ENCODE measurements at places on chromosomes 6 and 20. TPM values are rescaled to one million over a fixed set of nuclear protein-coding genes. Genes with fewer than 3 reads are reported as not detected.

The LY6G6D gene
- polyA plus RNA-seq, result not detected

The NMBR gene
- polyA plus RNA-seq, result not detected

The CABLES2 gene
- polyA plus RNA-seq, result 2.0 TPM

The BPIFA2 gene
- not detected for polyA plus RNA-seq

The CGAS gene
- polyA plus RNA-seq, result 3.2 TPM

The EDEM2 gene
- 28.4 TPM for polyA plus RNA-seq

The EYA4 gene
- 0.04 TPM for polyA plus RNA-seq

The LY86 gene
- 145 TPM for polyA plus RNA-seq

All from spleen (tissue), 13 donors.